ENCODE measurements at places on chromosomes 5 and 9.

DNA sequence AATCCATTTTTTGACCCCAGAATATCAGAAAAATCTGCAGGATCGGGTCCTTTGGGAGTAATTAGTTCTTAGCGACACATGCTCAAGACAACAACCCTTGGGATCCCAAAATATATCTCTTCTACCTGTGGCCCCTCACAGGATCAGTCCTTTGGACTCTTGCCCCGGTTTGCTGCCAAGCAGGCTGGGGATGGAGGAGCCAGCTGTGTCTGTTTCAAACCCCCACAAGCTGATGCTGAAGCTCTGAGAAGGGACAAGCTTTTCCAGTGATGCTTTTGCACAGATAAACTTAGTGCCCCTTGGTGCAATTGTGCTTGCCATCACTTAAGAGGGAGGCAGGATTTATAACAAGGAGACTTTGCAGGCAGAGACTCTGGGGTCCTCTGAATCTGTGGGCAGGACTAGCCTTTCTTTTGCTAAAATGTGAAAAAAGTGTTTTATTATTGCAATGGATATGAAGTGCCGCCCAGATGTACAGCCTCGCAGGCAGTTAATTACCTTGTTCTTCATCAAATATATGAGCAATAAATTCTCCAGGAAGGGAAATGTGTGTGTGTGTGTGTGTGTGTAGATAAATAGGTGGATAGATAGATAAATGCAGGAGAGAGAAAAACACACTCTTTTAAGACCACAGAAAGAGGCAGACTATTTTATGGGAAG lies 9.6 kb upstream of the LHX2 start:
- no peak for DNase-seq

DNA sequence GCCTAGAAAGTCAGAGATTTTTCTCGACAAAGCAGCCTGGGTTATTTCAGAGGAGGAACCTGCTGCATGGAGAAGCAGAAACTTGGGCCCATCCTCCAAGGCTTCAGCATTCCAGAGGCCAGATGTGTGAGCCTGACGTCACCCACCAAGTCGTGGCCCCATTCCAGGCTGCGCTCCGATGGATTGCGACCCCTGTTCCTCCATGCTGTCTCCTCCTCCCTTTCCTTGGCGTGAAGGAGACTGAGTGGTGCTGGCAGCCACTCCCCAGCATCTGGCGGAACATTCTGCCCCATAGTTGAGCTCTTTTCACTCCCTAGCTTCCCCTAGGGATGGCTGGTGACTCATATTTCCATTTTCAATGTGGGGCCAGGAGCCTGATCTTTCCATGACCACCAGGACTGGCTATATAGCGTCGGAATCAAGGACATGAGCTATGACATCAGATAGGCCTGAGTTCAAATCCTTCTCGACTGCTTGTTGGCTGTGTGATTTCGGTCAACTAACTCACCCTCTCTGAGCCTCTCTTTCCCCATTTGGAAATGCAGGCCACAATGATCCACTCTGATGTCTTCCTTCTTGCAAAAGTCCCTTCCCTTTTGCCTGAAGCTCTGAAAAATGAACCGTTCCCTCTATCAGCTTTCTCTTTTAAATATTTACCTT lies 24.5 kb upstream of the DUSP1 start:
- no peak for DNase-seq

- no peak for DNase-seq
Measured at GRCh38 chr5:108560581-108560980, 178.7 kb upstream of the FBXL17 start.

- no peak for DNase-seq
Measured at GRCh38 chr5:147483961-147484707, 25.7 kb downstream of the DPYSL3 start.

DNA sequence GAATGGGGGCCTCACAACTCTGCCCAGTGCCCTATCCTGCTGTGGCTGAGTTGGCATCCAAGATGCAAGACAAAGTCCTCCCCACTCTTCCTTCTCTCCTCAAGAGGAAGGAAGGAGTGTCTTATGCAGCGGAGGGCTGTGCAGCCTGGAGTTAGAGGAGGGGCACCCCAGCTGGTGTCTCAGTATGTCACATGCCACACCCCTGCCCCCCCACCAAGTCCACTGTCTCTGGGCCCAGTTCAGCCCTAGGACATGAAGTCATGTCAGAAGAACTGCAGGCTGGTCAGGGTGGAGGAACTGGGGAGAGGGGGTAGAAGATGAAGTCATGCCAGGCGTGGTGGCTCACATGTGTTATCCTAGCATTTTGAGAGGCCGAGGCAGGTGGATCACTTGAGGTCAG lies 28.0 kb upstream of the SLC28A3 start:
- no peak for DNase-seq

DNA sequence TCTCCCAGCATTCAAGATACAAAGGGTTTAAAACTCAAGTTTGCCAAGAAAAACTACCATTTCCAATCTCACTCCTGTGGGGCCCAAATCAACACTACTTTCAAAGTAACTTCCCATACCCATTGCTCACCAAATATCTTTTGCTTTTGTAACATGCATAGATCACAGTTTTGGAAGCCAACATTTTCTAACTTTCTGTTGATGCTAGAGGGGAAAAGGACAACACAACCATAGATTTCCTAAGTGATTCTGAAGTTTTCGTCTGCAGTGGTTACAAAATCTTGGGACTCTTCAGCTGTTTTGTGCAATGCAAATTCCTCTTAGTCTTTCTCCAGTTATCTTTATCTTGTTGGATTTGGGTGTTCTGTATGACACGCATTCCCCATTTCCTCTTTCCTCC lies 94.1 kb upstream of the PAPPA start:
- no peak for DNase-seq

GRCh38 chr5:175861337-175862130 lies 9.8 kb upstream of the CPLX2 start:
- no peak for DNase-seq

DNA sequence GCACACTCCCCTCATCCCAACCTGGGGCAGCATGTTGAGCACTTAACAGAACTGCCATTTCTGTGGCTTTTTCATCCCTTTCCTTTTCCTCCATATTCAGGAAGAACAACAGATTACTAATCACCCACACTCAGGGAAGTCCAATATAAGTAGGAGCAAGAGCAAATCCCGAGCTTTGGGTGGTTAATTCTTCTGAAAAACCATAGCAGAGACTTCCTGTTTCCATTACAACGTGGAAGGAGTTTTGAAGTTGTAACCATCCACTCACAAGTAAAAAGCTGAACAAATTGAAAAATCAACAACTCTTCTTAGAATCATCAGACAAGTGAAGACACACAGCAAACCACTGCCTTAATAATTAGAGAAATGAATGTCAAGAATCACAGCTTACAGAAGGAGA lies 8.2 kb downstream of the CTSL start:
- no peak for DNase-seq

DNA sequence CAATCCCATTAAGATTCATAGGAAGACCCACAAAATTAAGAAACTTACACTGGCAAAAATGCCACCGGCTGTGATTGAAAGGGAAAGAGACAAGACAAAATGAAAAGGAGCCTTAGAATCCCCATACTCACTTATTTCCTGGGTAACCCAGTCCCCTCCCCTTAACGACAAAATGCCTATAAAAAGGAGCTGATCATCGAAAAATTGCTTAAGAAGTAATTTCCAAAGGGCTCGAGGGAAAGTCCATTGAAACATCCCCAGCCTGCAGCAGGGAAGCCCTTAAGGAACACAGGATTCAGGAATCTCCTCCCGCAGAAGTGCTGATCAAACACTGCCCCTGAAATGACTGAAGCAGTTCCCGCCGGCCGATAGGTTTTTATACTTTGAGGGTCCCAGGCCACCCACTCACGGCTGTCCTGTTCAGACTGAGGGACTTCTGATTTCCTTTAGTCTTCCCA lies 677 bp upstream of the ZNF79 start:
- no peak for DNase-seq

DNA sequence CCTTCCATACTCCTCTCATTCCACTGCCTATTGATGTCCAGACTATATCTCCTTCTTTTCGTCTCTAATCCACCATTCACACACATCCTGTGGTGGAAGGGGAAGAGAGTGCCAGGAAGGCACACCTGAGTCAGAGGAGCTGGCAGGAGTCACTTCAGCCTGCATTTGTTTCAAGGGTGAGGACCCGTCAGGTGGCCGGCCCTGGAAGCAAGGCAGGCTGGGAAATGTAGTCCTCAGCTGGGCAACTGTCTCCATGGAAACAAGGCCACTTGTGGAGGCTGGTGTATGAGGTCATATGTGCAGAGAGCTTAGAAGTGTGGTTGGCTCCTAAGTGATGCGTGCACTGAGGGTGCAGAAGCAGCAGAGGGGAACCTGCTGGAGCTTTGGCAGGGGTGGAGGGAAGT lies 278.4 kb downstream of the NSG2 start:
- DNase-seq, result no peak

DNA sequence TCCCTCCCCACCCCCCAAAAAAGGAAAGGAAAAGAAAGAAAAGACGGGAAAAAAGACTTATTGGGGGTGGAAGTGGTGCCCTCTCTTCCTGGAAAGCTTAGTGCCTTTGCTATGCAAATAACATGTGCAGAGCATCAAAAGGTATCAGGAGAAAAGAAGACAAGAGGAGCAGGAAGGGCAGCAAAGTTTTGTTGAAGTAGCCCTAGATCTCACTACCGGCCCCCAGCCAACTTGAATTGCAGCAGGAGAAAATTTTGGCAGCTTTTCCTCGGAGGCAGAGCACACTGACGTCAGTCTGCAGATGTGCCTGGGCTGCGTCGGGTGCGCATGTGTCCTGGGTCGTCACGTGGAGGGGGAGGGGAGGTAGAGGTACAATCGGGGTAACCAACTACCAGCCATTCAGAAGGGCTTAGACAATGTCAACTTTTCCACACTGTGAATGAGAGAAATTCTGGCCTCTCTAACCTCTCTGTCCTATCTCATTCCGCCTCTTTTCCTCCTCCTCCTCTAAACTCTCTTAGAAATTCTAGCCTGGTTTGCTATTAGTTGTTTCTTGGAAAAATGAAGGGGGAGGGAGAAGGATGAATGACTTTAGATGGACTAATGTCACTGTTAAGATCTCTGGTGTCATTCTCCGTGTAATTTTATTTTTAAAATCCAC lies at the start of gene ADAMTS6:
Gene ADAMTS6, minus strand, starts transcription at position 286 of the 661 bp plus-strand sequence. CDS start 8,247 bp downstream, outside the sequence.
- no peak for DNase-seq

DNA sequence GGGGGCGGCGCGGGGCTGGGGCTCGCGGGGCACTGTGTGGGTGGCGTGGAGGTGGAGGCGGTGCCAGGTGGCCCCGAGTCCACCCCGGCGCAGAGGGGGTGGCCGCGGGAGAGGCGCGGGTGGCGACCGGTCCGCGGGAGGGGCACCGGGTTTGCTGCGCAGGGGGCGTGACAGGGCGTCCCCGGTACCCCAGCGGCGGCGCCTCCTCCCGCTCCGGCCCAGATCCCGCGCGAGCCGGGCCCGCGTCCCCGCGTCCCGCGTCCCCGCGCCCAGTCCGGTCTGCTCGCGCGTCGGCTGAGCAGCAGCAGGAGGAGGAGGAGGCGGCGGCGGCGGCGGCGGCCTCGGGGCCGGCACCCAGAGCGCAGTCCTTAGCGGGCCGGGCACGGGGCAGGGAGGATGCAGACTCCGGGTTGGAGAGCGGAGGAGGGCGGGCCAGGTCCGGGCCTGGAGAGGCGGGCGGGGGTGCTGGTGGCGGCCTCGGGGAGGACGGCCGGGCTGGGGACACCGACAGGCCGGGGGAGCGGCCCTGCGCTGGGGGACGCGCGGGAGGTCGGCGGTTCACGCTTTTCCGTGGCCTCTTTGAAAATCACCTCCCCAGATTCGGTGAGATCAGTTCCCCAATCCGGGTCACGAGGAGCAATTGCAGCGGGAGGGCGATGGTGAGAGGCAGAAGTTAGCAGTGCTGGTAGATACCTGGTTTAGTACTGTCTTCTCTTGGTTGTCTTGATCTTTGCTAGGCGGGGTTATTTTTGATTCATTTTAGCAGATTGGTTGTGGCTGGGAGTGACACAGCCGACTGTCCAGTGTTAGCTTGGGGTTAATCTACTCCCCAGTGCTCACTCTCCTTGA lies 1.7 kb downstream of the TRIO start:
- DNase-seq, result peak; percentile 47

DNA sequence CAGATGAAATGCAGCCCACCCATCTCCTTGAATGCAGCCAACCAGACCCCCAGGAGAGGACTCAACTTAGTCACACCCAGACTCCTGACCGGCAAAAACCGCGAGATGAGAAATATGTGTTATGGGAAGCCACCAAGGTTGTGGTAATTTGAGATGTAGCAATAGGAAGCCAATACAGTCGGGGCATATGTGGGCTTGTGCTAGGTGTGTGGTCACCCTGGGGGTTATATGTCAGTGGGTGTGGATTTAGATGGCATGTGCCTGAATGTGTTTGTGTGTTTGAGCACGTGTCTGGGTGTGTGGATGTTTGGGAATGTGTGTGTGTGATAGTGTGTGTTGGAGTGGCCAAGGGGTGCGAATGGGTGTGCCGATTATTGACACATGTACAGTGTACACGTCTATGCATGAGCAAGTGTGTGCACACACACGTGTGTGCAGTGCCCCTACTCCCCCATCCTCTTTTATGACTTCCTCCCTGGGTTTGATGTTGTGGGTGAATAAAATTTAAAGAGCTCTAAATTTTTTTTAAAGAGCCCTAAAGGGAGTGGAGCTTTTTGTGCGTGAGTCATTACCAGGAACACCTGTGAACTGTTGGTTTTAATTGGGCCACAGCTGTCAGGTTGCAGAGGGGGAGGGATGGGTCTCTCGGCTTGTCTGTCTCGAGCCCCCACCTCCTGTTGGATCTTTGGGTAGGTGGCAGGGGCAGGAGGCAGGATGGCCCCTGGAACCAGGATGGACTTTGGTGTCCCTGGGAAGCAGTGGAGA lies 86.8 kb downstream of the LHX2 start:
- no peak for DNase-seq

DNA sequence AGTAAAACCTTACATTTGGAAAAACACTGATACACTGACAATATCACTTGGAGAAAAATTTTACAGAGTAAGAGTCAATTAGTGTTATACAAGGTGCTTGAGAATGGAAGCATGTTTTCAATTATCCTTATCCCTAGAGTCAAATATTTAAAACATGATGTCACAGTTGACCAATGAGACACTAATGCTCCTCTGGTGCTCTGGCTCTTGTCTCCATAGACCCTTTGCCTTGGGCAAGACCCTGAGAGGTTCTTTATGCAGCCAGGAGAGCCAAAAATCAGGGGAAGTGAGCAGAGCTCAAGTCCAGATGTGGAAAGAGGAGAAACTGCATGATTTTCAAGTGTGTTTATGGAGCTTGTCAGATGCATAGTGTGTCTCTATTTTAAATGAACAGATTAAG lies 153.9 kb downstream of the MARCHF11 start:
- DNase-seq, result no peak

GRCh38 chr9:93308158-93308602 lies 124.2 kb downstream of the WNK2 start:
- DNase-seq, result no peak

DNA sequence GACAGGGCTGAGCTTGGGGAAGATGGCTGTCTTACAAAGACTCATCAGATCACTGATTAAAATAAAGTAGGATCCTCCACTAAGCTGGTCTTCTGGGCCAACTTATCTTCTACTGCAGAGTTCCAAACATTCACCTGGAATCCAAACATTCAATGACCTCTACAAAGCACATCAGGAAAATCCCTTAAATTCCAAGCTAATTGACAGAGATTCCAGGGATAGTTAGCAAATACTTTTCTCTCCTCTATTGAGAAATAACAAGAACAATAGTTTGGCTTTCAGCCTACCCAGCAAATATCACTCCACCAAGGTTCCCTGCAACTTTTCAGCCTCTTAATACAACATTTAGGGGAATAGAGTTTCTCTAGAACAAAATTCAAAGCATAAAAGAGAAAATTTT lies 140.6 kb upstream of the LIFR start:
- no peak for DNase-seq

GRCh38 chr5:6902094-6902493 lies 188.9 kb downstream of the TENT4A start:
- no peak for DNase-seq

Measured in NCI-H2107 (cell line).